Activated CD4-positive, alpha-beta T cell treated with anti-CD3 and anti-CD28 coated beads, Interleukin-2, amount 50 U/mL, for 1 hour (primary cell): ENCODE measurements at places on chromosomes 7 and 10.

- no peak for DNase-seq
Observed at GRCh38 chr10:6979371-6979770, 399.3 kb upstream of the PRKCQ start.

GRCh38 chr7:137449016-137449415, 105.5 kb upstream of the PTN start:
- no peak for DNase-seq

GRCh38 chr7:105454095-105454747, 65.5 kb upstream of the SRPK2 start:
- DNase-seq: no peak

DNA sequence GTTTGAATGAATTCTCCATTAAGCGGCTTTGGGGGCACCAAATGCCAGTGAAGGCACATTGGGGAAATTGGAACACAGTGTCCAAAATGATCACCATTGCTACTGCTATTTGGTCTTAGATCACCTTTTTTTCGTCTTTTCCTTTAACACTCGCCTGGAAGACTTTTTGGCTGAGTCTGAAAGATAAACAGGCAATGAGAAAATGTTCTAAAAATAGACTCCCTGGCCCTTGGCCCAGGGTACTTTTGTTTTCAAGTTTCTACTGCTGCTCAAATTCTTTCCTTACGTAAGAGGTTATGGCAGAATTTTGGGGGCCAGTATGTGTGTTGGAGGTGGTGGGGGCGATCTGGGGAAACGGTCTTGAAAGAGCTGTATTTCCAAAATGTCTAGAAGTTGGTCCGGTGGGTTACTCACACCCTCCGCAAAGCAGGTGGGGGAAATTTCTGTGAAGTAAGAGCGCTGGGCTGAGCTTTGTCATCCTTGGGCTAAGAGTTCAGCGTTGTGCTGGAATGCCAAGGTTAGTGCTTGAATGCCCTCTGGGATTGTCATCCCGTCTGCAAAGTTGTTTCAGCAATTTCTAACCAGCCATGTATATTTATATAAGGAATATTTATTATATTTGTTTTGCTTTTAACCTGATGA, 1.3 kb upstream of the ITPRIP start:
- DNase-seq: no peak

DNA sequence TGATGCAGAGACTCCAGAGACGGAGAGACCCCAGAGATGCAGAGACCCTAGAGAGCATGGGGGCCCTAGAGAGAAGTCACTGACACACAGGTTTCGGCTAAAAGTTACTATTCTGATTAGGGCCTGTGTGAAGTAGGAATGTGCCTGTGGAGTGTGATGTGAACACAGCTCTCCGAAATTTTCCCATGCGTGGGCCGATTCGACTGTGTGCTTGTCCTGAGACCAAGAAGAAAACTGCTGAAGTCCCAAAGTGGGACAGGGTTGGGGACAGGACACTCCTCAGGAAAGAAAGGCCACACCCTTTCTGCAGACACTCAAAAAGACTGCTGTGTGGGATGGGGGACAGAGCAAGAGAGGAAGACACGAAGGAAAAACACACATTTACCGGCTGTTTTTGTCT, 533.5 kb downstream of the PTPRN2 start:
- DNase-seq: no peak

- DNase-seq: no peak
Observed at GRCh38 chr7:22400936-22401553, 44.1 kb upstream of the RAPGEF5 start.

GRCh38 chr7:121525155-121525819, 129.2 kb upstream of the FAM3C start:
- no peak for DNase-seq

DNA sequence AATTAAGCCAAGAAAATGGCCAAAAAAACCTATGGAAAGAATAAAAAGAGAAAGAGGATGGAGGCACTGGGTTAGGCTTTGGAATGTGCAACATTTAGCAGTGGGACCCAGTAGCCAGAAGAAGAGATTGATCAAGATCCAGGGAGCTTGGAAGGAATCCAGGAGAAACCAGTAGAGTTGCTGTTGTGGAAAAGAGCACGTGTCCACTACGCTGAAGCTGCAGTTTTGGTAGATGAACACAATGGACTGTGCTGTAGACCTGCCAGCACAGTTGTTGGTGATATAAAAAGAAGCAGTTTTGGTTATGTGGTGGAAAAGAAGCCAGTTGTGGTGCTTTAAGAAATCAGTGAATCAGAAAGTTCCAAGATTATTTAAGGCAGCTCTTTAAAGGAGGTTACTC, 802.2 kb upstream of the POM121L12 start:
- no peak for DNase-seq

DNA sequence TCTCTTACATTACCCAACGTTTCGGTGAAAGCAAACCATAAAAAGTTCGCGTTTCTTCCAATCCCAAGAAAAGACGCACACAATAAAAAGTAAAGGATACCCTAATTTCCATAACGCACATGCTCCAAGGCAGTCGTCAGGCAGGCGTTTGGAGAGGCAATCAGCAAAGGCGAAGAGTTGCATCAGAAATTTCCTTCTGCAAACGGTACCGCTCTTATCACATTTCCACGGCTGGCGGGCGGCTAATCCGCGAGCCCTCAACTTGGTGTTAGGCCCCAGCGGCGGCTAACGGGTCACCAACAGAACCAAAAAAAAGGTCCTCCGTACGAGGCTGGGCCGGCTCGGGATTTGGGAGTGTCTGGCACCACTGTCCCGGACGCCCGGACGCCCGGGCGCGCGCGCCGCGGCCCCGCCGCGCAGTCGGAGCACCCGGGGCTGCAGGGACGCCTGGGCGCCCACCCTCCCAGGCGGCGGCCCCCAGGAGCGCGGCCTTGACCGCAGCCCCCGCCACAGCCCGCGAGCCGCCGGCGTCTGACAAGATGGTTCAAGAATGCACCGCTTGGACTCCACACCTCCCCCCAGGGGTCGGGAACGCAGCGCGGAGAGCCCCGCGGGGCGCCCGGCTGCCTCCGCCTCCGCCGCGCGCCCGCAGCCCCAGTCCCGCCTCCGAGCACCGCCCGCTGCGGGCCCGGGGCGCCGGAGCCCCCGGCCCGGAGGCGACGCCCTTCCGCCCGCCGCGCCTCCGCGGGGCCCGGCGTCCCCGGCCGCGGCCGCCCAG, 9.8 kb upstream of the GRB10 start:
- no peak for DNase-seq

DNA sequence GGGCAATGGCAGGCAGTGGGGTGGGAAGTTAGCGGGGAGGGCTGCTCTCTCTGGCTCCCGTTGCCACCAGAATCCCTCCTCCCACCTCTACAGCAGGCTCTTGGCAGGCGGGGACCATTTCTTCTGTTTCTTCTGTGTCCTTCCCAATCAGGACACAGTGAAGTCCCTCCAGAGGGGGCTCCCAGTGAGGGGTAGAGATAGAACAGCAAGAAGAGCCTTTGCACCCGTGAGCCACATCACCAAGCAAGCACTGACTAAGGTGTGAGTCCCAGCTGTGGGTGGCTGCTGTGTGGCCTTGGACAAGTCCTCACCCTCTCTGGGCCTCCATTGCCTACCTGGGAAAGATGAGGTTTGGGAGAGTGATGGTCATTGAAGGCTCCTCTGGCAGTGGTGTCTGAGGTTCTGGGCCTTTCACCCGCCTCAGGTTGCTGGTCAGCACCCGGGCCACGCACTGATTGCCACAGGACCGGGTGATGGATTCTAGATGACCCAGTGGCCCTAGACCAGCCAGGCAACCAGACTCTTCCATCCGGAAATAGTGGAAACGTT, 26.0 kb upstream of the PCBD1 start:
- DNase-seq: no peak

DNA sequence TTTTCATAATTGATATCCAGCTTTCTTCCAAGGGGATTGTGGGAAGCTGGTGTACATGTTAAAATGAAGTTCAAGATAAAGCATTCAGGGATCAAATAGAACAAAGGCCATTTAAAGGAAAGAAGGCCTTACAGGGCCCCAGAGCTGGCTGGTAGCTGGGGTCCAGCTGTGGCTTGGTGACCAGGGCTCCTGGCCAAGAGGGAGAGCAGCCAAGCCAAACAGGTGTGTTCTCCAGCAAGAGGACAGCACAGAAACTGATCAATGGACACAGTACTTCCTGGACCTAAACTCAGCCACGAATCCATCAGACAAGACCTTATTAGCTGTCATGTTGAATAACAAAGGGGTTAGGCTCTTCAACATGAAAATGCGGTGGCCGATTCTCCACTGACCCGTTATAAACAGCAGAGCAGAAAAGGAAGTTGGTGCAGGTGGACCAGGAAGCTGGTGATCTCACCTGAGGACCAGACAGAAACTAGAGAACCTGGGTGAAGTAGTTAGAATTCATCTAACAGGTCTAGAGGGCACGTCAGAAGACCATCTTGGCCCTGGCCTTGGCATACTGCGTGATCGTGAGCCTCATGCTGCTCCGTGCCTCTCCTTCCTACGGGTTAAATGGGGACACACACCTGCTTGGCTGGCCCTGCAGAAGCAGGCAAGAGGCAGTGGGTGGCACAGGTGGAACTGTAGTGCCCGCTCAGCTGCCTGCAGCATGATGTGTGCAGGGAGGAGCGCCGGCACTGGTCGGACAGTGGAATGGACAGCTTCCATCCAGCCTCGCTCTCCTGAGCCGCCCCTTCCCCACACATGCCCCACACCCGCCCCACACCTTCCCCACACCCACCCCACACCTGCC, 53.8 kb downstream of the PARP12 start:
- no peak for DNase-seq

- no peak for DNase-seq
Observed at GRCh38 chr7:71974611-71975010, 437.5 kb downstream of the CALN1 start.

DNA sequence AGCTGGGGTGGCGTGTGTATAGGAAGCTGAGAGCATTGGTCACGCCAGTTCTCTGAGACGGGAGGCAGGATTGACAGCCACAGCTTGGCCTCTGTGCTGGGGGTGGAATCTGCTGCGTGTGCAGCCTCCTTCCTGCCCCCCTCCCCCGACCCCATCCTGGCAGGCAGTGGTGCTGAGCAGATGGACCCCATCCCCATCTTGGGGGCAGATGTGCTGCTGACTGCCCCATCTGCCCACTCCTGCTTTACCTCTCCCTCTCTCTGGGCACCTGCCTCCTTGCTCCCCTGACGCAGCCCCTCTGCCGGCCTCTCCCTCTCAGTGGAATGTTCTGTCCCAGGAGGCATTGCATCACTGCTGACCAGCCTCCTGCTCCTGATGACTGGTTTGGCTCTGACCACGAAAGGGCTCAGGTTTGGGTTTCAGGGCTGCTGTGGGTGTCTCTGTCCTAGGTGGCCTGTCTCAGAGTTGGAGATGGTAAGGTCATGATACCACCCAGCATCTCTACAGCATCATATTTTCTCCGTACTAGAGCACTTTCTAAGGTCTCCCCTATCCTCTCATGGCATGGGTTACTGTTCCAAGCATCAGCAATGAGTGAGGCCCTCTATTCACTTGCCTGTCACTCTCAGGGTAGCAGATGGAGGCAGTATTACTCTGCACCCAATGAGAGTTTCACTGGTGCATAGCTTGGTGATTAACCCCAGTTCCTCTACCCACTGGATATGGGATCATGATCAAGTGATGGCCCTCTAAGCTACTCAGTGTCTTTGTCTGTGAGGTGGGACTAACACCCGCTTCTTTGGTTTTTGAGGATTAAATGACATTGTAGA, 81.9 kb downstream of the RBM20 start:
- DNase-seq: no peak

DNA sequence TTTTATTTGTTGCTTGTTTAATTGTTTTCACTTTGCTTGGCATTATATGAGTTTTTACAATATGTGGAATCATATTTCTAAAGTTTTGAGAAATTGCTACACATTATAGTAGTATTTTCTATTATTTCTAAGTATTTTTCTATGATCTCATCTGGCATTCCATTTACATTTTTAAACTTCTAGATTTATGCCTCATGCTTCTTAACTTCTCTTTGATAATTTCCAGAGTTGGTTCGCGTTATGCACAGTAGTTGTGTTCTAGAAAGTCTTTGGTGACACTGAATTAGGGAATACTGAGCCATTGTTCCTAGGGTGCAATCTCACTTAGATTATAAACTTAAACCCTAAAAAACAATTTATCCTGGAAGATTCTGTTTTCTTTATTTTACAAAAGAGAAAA, 129.2 kb downstream of the GNAI1 start:
- no peak for DNase-seq

DNA sequence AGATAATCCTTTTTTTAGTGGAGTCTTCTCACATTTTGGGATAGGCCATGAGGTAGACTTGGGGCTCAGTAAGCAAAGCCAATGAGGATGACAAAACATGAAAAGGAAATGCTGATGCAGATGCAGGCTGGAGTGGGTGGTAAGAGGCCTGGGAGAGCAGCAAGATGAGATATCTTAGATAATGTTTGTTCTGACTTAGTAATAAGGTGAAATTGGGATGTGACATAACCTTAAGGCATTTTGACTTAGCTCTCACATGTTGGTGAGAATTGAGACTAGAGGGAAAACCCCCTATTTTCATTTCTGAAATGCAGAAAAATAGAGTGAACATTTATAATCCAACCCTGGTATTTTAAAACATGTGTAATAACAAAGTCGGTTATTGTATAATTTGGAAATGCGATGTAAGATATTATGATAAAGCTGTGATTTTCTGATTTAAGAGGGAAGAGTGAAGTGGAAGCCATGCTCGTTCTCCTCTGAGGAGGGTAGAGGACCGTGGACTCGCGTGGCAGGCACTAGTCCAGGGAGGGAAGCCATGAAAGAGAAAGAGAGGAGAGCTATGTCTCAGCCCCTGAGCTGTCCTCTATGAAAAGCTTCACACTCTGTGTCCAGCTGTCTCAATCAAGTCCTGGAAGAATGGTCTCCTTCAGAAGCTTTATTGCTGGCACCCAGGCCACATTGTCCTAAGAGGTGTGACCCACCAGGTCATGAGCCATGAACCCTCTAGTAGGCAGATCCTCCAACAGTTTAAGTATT, 57.3 kb downstream of the ST7 start:
- DNase-seq: no peak

- no peak for DNase-seq
Observed at GRCh38 chr10:130772676-130773075, 538.8 kb downstream of the TCERG1L start.

- DNase-seq: no peak
Observed at GRCh38 chr10:103479135-103479534, at the start of gene CALHM3. TSS of gene CALHM3 (minus strand) at chr10:103479240. CDS start at chr10:103479032, 208 bp downstream.

GRCh38 chr10:73019100-73019499, 64.5 kb upstream of the PLA2G12B start:
- DNase-seq: no peak

GRCh38 chr10:48672596-48673265, 11.9 kb upstream of the WDFY4 start:
- DNase-seq: no peak

GRCh38 chr7:98990356-98990755, 112.0 kb downstream of the TRRAP start:
- no peak for DNase-seq

GRCh38 chr7:108770981-108771745, 201.5 kb downstream of the DNAJB9 start:
- DNase-seq: no peak

- DNase-seq: no peak
Observed at GRCh38 chr7:108653526-108653925, 83.9 kb downstream of the DNAJB9 start.
